Nucleus accumbens (tissue), 56 donors: ENCODE measurements at places on chromosomes 2 and 18.

DNA sequence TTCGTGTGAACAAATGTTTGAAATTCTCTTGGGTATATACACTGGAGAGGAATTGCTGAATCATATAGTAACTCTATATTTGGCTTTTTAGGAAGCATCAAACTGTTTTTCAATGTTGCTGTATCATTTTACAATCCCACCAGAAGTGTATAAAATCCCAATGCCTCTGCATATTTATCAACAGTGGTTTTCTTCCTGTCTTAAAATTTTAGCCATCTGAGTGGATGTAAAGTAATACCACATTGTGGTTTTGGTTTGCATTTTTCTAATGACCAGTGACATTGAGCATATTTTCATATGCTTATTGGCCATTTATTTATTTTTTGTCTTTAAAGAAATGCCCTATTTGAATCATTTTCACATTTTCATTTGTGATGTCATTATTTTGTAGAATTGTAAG lies 22.8 kb upstream of the LRP1B start:
- no peak for DNase-seq

DNA sequence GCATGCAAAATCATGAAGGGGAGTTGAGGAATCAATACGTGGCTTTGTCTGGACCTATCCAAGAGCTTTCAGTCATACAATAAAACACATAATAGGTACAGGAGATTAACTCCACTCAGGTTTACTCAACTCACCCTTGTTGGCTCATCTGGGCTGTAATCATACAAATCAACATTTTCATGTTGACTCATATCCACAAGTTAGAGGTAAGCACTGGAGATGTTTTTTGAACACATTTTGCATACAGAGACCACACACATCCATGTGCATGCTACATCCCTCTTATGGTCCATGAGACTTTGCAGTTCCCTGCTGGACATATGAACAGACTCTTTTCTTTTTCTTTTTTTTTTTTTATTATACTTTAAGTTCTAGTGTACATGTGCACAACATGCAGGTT lies 336.9 kb upstream of the PIK3C3 start:
- DNase-seq: no peak

DNA sequence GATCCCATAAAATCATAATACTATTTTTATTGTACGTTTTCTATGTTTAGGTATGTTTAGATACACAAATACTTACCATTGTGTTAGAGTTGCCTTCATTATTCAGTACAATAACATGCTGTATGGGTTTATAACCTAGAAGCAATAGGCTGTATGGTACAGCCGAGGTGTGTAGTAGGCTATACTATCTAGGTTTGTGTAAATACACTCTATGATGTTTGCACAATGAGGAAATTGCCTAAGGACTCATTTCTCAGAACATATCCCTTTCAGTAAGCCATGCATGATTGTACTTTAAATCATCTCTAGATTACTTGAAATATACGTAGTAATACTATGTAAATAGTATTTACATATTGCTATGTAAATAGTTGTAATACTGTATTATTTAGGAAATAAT lies 156.7 kb downstream of the CDCA7 start:
- DNase-seq: no peak

DNA sequence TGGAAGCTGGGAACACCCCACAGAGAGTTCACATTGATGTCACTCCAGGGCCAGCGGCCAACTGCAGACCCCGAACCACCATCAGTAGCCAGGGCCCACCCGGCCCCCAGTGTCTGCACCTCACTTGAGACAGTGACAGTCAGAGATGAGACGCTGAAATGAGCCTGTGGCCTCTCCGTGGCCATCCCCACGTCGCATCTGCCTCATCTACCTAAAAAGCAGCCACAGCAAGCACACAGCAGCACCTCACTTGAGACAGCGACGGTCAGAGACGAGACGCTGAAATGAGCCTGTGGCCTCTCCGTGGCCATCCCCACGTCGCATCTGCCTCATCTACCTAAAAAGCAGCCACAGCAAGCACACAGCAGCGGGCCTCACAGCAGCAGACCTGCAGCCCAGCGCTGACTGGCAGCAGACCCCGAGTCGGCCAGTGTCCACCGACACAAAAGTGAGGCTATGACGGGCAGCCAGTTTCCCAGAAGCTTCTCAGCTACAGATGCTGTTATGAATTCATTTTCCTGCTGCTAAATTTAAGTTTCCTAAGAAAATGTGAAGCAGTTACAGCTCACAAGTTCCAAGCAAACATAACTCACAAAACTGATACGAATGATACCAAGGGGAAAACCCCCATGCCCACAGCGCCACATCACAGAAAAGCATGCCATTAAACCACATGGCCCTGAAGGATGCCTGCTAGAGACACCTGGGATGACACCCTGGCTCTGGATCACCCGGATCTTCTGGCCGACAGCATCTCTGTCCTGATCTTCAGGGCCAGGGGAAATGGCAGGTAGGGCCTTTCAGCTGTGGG lies 27.7 kb downstream of the SNORC start:
- DNase-seq: no peak

GRCh38 chr2:6381326-6381725 lies 484.4 kb downstream of the CMPK2 start:
- DNase-seq: no peak
